ENCODE measurements at places on chromosomes 11 and 22.
A peak's percentile ranks its signal among the peaks of the same experiment; 100 is the strongest.

DNA sequence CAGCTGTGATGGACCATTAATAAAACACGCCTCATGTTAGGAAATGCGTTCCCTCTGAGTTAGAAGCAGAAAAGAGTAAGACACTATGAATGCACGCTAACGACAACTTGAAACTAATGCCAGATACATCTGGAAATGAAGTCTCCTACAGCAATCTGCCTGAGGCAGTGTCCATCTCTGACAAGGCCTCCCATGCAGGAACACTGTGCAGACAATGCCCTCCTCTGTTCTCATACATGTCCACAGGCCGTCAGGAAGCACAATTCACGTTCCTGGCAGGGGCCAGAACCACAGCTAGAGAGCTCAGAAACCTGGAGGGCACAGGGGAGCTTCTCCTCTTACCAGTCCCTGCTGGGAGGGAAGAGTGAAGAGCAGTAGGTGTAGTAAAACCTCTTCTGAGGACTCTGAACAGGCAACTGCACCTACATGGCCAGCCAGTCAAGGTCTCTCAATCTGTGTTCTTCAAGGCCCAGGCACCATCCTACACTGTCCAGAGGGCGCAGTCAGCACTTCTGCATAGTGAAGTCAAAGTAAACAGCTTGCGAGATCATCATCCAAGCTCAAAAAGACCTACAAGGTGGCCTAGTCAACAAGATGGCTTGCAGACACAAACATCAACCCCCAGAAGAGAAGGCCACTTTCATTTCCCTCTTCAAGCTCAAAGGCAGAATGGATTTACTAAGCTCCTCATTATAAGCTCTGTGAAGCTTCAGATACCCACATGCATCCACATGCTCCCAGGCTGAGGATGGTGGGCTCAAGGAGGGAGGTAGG is 41.5 kb upstream of the CYP2D6 start:
- no peak for DNase-seq

- DNase-seq, result no peak
These were observed 23.6 kb upstream of the ALX4 start for GRCh38 chr11:44333271-44334218.

- no peak for DNase-seq
These were observed 21.4 kb downstream of the CREB3L1 start for GRCh38 chr11:46298699-46299433.

DNA sequence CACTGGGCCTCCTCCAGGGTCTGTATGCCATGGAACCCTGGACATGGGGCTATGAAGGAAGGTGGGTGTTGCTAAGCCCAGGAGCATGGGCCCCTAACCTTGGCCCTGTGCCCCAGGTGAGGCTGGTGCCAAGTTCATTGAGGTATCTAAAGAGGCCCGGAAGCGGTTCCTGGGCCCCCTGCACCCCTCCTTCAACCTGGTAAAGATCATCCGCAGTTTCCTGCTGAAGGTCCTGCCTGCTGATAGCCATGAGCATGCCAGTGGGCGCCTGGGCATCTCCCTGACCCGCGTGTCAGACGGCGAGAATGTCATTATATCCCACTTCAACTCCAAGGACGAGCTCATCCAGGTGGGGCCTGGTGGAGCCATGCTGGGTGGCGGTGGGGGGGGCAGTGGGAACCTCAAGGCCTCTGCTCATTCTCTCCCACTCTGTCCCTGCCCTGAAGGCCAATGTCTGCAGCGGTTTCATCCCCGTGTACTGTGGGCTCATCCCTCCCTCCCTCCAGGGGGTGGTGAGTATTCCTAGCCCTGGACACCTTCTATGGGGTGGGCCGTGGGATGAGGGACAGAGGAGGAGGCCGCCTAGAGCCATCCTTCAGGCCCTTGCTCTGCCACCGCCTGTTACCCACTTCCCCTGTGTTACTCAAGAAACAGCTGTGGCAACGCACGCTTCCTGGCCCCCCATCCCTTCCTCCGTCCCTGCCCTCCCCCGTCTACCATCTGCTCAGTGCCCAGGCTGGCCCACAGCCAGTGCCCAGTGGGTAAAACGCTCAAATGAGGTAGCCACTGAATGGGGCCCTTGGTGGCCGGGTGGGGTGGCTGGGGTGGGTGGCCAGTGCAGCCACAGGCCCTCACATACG is 3.0 kb downstream of the PNPLA2 start:
- no peak for DNase-seq

DNA sequence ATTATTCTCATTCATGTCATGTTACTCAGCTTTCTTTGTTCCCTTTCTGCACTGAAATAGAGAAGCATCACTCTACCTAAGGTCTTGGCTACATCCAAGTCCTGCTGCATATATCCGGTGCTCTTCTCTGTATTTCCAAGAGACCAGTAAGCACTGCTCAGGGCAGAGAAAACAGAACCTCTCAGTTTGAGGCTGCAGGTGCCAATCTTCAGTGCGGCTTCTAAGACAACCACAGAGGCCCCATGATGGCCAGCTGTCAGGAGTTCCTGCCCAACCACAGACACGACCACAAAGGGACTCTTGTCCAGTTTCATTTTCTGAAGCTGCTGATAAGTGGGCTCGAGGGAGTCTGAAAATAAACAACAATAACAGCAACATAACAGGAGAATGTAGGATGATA is 378.4 kb upstream of the PITPNB start:
- DNase-seq, result no peak

GRCh38 chr11:120494595-120494994 is 17.0 kb upstream of the GRIK4 start:
- no peak for DNase-seq

DNA sequence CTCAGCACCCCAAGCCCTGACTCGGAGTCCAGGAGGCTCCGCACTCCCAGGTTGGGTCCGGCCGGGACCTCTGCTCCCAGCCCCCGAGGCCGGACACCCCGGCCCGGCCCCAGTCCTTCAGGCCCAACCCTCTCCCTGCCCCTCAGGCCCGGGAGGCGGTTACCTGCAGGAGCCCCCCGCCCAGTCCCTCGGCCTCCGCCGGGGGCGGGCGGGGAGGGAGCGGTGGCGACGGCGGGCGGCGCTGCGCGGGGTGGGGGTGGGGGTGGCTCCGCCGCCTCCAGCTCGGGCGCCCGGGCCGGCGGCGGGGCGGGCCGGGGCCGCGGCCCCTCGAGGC is 310 bp downstream of the TCF20 start:
- peak; percentile 31 for DNase-seq

DNA sequence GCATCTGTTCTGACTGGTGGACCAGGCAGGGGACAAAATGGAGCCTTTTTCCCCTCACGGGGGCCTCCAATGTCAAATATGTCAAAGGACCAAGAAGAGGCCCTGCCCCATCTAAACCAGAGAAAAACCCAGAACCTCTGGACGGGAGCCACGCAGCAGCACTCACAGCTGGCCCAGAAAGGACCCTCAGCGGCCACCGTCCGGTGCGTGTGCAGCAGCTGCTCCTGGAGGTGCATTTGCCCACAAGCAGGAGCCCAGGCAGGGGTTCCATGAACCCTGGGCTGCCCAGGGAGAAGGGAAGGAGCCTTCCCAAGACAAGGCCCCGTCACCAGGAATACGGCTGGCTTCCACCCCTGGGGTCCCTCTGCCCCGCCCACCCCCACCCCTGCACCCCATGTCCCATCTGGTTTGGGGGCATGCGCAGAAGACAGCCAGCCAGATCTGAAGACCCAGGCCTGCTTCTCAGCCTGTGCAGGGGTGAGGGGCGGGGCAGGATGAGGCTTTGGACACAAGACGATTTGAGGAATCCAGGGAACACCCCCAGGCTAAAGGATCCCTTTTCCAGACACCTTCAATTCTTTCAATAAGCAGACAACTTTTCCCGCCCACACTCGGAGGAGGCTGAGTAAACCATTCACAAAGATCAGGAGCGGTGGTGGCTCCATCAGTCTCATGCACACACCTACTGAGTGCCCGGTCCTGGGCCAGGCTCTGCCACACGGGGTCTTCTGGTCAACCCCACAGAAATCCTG is 423.1 kb downstream of the SHANK2 start:
- DNase-seq, result no peak

GRCh38 chr11:6523253-6523652 is 26.2 kb downstream of the DNHD1 start:
- no peak for DNase-seq

DNA sequence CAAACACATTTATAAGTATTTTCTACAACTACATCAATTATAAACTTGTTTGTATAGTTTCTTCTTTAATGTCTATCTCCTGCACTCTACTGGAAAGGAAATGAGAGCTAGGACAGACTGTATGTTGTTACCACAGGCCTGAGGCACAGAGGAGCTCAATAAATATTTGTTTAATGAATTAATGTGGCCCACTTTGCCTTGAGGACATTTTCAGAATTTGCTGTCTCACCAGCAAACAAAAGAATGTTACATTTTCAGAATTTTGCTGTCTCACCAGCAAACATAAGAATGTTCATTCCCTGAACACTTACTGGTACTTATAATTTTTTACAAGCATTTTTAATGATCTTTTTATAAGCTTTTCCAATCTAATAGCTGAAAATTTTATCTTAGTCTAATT is 41.9 kb upstream of the WNT7B start:
- no peak for DNase-seq

DNA sequence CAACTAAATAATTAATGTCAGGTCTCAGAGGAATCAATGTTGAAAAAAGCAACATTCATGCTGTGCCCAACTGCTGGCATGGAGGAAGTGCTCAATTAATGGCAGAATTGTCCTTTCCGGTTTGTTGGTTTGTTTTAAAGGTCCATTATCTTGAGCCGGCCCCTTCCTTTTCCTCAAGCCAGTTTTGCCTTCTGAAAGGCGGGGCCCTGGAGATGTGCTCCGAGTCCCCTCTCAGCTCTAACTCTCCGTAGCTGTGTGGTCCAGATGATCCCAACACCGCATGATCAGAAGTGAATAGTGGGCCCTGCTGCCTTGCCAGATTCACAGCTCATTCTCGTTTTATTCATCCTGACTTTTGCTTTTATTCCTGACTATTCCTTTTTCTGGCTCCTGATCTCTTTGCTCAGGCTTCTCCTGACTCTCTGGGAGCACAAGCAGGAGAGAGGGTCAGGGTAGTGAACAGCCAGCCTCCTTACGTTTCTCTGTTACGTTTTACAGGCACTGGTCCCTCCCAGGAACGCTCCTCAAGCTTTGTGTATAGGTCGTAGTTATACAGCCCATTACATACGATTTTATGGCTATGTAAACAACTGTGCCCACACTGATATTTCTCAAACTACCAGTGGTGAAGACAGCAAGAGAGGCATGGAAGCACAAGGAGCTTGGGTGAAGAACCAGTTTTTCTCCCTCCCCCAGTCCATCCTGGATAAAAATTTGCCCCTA is 265.9 kb downstream of the LARGE1 start:
- DNase-seq, result no peak
